Upper lobe of right lung (tissue), 1 donor: ENCODE measurements at places on chromosomes 11 and 22. TPM values are rescaled to one million over a fixed set of nuclear protein-coding genes. Genes with fewer than 3 reads are reported as not detected.
A peak's percentile ranks its signal among the peaks of the same experiment; 100 is the strongest.

DNA sequence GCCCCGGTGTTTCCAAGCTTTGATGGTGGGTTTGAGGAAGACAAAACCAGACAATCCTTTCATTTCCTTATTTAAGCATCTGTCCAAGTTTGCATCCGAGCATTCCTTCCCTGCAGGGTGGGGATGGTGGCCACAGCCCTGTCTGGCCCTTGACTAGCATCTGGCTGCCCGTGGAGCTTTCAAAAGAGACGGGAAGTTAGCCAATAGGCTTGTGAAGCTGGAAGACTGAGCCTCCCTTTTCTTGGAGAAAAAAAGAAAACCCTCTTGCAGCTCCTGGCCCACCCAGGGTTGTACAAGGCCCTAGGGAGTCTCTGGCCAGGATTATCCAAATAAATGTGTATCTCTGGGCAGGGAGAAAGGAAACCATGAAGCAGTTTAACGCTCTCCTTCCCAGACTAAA, 60.6 kb downstream of the MICAL2 start:
- DNase-seq: peak; percentile 56

- no peak for DNase-seq
Observed at GRCh38 chr22:20438427-20438677, 727 bp upstream of the SCARF2 start.

- peak; percentile 42 for DNase-seq
Observed at GRCh38 chr22:22944268-22944985, 56.8 kb downstream of the IGLL5 start.

PICK1 gene
- 31.8 TPM for total RNA-seq

GRCh38 chr11:27718863-27719545, 18.7 kb upstream of the BDNF start:
- peak; percentile 63 for DNase-seq

FXYD2 gene
- 3.6 TPM for total RNA-seq

DNA sequence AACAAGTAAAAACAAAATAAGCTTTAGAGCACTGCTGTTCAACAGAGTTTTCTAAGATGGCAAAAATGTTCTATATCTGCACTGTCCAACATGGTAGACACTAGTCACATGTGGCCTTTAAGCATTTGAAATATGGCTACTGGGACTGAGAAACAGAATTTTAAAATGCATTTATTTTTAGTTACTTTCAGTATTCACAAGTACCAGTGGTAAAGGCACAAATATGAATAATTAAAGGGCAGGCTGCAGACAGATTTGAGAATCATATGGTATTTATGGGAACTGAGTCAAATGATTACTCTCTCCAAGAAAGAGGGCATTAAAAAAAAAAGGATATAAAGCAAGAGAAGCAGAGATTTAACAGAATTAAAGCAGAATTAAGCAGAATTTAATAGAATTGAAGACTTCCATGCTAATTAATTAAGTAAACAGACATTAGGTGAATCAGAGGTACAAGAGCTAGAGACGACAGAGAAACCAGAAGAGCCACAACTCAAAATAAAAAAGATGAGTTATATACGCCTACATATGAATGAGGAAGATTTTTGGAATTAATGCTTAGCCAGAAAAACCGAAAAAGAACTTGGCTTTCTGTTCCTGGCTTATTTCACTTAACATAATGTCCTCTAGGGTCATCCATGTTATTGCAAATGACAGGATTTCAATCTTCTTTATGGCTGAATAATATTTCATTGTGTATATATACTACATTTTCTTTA, 160.4 kb downstream of the ATG16L2 start:
- DNase-seq: no peak

OTOG gene
- not detected for total RNA-seq

TUBA8 gene
- 1.7 TPM for total RNA-seq

GRCh38 chr11:44418456-44418830, 108.5 kb upstream of the ALX4 start:
- no peak for DNase-seq

DNA sequence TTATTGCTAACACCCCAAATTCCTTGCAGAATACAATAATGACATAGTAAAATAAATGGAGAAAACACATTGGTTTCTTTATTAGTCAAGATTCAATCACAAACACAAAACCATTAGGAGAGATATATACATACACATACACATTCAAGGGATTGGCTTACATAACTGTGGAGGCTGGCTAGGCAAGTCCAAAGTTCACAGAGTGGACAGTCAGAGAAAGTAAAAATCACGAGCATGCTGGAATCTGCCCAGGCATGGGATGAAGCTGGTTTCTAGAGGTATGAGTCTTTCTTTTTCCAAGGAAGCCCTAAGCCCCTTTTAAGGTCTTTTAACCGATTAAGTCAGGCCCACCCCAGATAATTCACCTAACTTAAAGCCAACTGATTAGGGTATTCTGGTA, 13.6 kb upstream of the OR56B1 start:
- DNase-seq: no peak
